Activated T-cell treated with anti-CD3 and anti-CD28 coated beads, Interleukin-2, amount 50 U/mL, for 48 hours (primary cell): ENCODE measurements at places on chromosomes 16 and 17.

- peak; percentile 6 for DNase-seq
Observed at GRCh38 chr17:77720946-77721845, 237.3 kb upstream of the TNRC6C start.

GRCh38 chr17:77634710-77635109, 323.8 kb upstream of the TNRC6C start:
- DNase-seq: peak; percentile 72

DNA sequence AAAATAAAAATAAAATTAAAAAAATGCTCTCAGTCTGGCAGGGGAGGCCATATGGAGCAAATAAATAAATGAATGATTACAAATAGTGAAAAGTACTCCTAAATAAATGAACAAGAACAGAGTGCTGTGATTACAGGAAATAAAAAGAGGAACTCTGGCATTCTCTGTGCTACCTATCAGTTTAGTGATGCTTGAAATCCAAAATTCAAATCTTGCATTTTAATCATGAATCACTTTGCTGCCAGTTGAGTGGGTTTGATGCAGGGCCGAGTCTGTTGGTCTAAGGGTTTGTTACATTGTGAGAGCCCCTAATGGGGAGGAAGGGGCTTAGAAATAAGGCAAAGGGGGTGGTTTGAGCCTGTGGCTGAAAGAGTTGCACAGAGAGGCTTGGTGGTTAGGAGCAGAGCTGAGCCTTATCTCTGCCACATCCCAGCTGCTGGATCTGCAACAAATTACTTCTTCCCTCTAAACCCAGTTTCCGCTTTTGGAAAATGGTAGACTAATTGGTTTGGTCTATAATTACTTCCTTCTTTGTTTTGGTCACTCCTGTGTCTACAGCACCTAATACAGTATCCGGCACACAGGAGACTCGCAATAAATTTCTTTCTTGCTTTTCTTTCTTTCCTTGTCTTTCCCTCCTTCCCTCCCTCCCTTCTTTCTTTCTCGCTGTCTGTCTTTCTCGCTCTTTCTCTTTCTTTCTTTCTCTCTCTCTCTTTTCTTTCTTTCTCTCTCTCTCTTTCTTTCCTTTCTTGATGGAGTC, 6.3 kb upstream of the ABCC1 start:
- no peak for DNase-seq

GRCh38 chr17:6509031-6509771, 47.2 kb downstream of the PITPNM3 start:
- no peak for DNase-seq

GRCh38 chr17:80095844-80096475, 5.4 kb upstream of the GAA start:
- DNase-seq: no peak

DNA sequence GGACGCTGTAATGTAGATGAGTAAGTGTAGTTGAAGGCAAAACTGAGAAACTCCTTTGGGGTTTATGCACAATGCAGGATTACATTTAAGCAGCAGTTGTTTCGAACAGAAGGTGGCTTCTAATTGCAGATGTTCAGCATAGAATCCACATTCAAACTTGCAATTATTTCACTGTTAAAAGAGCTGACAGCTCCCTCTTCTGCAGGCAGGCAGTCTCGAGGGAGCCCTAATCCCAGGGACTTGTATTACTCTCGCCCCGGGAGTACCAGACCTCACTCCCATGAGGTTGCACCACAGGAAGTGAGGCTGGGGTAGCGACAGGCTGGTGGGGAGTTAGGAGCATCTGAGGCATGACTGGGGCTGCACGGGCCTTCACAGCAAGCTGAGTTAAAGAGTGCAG, 484.3 kb upstream of the EEF2KMT start:
- DNase-seq: no peak

GRCh38 chr16:46748775-46749705, 896 bp upstream of the MYLK3 start:
- DNase-seq: no peak

DNA sequence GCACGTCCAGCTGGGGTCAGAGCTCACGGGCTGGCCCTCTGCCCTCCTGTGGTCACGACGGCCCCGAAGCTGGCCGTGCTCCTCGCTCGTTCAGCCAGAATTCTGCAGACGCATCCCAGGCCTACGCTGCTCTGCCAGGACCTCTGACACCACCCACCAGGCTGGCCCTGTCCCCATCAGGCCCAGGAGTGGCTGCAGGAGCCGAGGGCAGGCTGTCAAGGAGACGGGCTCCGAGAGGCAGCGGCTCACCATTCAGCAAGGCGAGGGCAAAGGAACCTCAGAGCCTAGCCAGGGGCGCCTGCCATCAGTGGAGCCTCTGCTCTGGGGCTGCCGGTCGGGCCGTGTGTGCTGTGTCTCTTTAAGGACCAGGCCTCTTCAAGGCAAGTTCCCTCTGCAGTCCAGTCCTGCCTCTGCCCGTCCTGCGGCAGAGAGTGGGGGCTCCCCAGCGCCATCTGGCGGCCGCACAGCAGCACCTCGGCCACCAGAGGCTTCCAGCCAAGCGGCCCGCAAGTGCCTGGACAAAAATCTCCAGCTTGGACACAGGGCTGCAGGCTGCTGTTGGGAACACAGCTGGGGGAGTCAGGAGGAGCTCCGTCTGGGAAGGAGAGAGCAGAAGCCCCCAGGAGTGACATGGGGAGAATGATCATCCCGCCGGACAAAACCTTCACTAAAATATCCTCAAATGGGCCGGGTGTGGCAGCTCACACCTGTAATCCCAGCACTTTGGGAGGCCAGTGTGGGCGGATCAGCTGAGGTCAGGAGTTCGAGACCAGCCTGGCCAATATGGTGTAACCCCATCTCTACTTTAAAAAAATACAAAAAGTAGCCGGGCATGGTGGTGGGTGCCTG, 7.4 kb upstream of the ABR start:
- peak; percentile 81 for DNase-seq

DNA sequence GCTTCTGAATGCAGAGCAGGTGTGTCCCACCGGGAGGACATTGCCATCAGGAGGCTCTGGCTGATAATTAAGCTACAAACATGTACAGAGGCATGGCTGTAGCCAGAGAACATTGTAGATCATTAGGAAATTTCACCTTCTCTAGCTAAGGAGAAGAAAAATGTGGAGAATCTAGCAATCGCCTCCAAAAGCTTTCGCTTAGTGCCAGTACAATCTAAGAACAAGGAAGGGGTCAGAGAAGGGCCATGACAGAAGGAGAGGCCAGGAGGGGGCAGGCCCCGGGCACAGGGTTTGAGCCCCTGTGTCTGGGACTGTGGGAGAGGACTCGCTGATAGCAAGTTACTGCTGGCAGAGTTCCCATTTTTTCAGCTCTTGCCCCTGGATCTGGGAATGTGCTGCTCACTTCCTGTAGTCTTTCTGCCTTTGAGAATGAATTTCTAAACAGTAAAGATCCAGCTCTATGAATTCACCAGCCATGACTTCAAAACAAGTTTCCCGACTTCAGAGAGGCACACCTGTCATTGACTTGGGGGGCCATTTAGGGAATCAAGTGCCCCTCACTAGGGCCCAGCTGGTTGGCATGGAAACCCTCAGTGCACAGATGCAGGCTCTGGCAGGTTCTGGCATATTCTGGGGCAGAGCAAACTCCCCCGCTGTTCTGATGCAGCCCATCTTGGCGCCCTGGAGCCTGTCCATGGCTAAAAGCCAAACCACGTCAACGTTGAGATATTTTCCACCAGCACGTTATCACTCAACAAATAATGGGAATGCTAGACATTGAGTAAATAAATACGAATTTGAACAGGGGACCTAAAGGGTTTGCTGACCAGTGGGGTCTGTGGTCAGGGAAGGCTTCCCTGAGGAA, 59.5 kb upstream of the CACNG4 start:
- DNase-seq: no peak
